T-helper 1 cell (primary cell): ENCODE measurements at places on chromosomes 16 and 17.

DNA sequence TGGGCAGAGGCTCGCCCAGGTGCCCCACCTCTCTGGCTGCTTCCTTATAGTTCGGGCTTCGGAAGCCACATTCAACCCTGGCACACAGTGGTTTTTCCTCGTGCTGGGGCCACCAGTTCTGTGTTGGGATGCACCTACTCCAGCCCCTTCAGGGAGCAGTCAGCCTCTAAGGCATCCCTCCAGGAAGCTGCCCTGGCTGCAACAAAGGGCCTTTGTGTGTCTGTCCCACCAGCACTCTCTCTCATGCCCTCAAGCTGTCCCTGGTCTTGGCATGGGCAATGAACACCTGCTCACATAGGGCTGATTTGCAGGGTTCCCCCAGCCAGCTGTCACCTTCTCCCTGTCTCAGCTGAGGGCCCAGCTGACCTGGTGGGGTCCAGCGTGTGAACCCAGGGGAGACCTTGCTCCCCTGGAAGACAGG, 754 bp upstream of the NOXO1 start:
- DNase-seq: no peak

DNA sequence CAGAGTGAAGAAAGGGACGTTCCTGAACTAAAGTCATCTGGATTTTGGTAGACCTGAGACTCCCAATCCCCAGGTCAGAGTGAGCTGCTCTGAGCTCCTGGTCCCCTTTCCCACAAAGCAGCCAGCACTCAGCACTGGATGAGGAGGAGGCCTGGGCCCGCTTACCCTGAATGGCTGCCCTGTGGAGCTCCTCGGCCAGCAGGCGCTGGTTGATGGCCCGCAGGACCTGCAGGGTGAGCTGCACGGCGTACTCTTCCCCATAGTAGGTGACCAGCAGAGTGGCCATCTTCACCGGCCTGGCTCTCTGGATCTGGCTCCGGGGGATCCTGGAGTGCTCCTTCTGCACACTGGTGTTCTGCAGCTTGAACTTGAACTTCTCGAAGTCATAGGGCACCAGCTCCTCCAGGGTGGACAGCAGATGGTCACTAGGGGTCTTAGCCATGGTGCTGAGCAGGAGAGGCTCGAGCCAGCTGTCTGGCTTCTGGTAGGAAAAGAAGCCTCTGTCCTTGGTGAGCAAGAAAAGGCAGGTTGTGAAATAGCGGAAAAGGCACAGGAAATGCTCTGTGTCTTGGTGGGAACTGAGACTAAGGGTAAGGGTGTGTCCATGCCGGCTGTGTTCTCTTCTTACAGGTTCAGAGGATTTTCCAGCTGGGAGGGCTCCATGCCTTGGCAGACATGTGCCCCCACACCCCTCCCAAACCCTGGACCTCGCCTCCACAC, at the start of gene MEFV:
MEFV (minus strand) TSS at position 488 of the 720 bp plus-strand sequence; CDS start at position 442, 46 bp downstream.
- DNase-seq: no peak

DNA sequence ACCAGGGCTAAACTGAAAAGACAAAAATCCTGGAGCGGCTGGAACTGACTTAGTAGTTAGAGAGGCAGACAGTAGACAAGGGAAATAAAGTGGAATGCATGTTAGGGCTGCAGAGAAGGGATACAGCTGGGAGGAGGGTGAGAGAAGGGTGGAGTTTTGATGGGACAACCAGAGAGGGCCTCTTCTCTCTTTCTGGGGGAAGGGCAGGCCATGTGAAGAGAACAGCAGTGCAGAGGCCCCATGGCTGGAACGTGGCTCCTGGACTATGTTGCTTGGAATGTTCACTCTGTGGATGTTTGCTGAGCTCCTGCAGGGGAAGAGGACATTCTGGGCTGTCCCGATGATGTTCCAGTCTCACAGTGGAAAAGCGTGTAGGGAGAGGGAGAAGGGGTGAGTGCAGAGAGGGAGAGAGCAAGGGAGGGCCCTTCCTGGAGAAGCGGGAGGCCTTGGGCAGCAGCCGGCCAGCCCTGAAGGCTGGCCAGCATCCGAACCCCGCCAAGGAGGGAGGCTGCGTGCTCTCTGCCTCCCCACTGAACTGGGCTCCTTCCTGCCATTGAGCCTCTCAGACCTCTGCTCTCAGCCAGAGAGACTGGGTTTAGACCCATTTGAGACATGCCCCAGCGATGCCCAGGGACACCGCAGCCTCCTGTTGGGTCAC, 33.1 kb upstream of the GSE1 start:
- DNase-seq: no peak

DNA sequence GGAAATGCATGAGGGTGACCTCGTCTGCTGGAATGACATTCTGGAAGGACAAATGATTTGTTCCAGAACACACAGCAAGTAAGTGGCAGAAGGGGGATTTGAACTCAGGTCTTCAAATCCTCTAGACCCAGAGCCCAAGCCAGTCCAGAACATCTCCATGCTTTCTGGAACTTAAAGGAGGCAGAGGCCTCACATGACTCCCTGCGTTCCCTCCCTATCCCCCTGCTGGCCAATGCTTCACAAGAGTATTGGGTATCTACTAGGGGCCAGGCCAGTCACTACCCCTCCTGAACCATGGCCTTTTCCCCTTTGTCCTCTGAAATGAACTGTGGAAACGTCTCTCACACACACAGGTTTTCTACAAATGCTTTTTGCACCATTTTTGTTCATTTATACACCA, 7.6 kb upstream of the BEAN1 start:
- DNase-seq: no peak

DNA sequence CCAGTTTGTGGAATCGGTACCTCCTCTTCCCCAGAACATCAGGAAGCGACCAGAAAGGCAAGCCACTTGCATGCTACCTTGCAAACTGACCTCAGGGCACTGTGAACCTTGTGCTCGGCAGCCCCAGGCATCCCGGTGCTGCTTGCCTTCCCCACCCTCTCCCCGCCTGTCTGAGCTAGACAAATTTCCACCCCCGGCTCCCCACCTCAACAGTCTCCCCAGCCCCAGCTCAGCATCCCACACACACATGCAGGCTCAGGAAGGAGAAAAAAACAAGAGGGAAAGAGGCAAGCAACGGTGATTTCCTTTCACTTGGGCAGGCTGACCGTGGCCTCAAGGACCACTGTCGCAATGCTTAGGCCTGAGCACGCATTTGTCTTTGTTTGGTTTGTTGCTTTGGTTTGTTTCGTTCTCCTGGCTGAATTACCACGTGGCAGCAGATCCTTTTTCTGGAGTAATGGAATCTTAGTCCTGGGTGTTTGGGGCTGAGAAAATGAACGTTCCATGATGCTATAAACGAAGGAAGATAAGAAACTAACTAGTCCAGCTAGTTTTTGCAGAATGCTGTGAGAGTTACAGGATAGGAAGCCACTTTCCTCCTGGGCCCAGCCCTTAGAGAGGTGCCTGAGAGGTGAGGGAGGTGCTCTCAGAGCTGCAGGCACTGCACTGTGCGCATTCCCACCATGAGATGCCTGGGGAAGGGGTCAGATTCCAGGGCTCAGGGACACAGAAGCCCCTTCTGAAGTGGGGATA, 27.9 kb downstream of the SDK2 start:
- no peak for DNase-seq

DNA sequence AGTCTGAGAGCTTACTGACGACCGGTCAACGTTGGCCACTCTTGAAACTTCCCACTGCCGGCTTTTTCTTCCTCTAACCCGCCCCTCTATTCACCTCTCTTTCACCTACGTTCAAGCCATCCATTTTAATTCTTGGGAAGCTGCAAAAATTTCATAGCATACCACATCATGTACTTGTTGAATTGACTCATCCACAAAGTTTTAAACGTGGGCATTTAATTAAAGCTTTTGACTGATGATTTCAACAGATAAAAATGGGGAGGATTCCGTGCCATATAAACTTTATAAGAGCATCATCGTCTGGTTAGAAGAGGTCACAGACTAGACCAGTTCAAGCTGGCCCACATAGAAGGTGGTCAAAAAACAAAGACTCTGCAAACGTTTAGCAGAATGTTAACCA, 22.5 kb downstream of the VPS53 start:
- DNase-seq: no peak

- DNase-seq: no peak
These were observed 66.1 kb downstream of the AXIN2 start for GRCh38 chr17:65495122-65496055.
